ENCODE measurements at places on chromosomes 7 and 10.
A peak's percentile ranks its signal among the peaks of the same experiment; 100 is the strongest.

- DNase-seq: no peak
These were observed 46.8 kb downstream of the IKZF1 start for GRCh38 chr7:50351267-50351666.

DNA sequence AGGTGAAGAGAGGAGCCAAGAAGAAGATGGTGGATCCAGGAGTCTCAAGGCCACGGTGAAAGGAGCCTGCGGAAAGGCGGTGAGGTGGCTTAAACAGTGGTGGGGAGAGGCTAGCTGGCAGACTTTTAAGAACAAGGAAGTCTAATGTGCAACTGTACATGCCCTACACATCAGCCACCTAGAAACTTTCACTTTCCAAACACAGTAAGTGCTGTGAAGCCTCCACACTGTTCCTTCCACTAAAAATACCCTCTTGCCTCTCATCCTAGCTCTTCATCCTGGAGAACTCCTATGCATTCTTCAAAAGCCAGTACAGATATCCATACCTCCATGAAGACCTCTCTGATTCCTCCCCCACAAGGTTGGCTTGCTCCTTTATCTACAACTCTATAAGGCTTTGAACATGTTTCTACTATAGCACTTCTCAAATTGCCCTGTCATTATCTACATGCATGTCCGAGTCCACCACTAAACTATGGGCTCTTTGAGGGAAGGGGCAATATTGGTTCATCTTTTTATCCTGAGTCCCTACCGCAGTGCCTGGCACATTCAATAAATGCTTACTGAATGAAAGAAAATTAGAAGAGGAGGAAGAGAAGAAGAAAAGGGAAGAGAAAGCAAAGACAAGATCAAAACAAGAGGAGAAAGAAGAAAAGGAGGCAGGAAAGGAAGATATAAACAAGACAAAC lies 54.2 kb downstream of the DNAJC12 start:
- DNase-seq: no peak

- peak; percentile 22 for DNase-seq
These were observed 466.0 kb downstream of the KIF20B start for GRCh38 chr10:90167174-90168064.

GRCh38 chr7:158300427-158300826 lies 287.2 kb downstream of the PTPRN2 start:
- DNase-seq: no peak

DNA sequence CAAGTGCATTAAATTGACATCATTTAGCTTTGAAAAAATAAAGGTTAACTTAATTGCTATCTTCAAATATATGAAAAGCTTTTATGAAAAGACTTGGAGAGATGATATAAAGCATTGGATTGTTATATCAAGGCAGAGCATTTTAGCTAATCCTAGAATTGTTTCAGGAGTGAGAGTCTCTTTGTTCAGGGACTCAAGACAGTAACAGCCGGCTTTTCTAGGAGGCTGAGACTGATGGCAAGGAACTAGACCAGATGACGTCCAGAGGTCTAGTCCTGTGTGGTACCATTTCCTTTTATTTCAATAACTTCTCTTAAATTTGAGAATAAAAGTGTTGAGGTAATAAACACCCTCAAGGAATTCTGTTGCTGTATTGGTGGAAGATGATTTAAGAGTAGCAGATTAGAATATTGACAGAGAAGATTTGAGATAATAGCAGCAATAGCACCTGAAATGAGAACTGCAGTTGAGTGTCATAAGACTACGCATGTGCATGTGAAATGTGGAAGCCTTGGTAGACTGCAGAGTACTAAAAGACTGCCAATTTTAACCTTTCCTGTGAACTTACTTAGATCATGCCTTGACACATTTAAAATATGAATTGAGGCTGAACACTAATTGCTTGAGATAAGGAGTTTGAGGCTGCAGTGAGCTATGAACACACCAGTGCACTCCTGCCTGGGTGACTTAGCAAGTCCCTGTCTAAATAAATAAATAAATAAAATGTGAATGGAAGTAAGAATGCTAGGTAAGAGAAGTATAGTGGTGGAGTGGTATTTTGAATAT lies 79.6 kb downstream of the ZNRF2 start:
- DNase-seq: no peak

DNA sequence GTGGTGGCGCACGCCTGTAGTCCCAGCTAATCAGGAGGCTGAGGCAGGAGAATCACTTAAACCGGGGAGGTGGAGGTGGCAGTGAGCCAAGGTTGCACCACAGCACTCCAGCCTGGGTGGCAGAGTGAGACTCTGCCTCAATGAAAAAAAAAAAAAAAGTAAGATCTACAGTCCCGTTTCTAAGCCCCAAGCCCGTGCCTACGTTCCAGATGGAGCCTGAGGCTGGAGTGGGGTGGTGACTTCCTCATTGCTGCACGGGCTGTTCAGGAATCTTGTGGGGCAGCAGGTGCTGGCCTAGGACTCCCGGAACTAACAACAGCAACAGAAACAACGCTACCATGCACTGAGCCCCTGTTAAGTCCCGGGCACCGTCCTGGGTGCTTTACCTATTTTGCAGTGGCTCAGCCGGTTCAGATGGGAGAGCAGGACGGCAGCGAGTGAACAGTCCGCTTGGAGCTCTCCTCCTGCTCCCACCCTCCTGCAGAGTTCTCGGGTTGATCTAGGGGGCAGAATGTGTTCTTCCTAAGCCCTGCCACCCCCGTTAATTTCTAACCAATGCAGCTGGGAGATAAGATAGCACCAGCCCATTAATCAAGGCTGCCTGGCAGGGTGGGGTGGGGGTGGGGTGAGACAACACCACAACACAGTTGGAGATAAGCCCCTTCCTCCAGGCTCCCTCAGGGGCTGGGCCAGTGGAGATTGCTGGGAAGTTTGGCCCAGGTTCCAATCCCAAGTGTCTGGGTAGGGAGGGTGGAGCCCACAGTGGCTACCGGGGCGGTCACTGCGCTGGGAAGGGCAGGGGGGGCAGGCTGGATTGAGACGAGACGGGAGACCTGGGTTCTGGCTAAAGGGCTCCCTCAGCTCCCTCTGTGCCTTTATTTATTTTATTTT lies 17.0 kb upstream of the SFRP5 start:
- DNase-seq: no peak

GRCh38 chr10:26067680-26068079 lies 133.7 kb downstream of the MYO3A start:
- DNase-seq: no peak

DNA sequence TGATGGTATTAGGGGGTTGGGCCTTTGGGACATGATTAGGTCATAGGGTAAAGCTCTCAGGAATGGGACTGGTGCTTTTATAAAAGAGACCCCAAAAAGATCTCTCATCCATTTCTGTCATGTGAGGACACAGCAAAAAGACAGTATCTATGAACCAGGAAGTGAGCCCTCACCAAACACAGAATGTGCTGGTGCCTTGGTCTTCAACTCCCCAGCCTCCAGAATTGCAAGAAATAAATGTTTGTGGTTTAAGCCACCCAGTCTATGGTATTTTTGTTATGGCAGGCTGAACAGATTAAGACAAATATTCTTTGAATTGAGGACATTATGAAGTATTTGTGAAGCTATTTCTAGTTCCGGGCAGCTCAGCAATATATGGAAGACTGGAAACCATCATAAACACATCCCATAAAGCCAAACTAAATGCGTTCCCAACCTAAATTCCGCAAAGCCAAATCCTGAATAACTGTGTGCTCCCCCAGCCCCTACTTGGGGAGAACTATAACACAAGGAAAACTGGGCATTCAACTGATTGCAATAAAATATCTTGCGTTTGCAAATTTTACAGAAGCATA lies 153.7 kb downstream of the GALNT17 start:
- no peak for DNase-seq

DNA sequence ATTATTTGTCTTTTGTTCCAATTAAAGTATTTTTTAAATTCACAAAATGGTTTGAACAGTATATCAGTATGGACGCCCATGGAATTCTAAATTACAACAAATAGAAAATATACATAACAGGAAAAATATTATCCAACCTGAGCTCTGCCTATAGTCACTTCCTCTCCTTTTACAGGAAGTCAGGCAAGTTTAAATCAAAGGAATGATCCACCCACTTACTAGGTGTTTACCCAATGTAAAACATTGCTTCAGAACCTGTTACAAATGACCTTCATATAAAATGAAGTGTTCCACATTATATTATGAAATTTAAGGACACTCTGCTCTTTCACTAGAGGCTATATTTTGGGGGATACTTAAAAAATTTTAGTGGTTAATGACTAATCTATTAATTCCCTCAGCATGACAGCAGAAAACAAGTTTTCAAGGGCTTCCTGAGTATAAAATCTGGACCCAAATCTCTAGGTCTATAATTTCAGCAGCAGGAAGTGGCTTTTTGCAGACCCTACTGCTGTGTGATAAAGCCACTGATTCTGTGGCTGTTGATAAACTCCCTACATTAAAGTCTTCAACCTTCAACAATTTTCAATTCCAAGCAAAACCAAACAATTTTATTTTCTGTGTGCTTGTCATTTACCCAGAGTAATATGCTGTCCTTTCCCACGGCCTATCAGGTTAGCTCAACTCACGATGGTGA lies 722.6 kb downstream of the GATA3 start:
- DNase-seq: no peak

GRCh38 chr7:47047384-47047783 lies 534.5 kb downstream of the TNS3 start:
- DNase-seq: no peak

- no peak for DNase-seq
These were observed 49.8 kb upstream of the AKR1E2 start for GRCh38 chr10:4776234-4776638.

- DNase-seq: peak; percentile 55
These were observed 920 bp downstream of the PRLHR start for GRCh38 chr10:118594392-118595063.

GRCh38 chr7:28328822-28329660 lies 83.3 kb upstream of the CREB5 start:
- DNase-seq: no peak

GRCh38 chr7:5420067-5420880 lies 3.4 kb downstream of the TNRC18 start:
- peak; percentile 55 for DNase-seq

- DNase-seq: no peak
These were observed 28.5 kb downstream of the NAPEPLD start for GRCh38 chr7:103120362-103120761.

DNA sequence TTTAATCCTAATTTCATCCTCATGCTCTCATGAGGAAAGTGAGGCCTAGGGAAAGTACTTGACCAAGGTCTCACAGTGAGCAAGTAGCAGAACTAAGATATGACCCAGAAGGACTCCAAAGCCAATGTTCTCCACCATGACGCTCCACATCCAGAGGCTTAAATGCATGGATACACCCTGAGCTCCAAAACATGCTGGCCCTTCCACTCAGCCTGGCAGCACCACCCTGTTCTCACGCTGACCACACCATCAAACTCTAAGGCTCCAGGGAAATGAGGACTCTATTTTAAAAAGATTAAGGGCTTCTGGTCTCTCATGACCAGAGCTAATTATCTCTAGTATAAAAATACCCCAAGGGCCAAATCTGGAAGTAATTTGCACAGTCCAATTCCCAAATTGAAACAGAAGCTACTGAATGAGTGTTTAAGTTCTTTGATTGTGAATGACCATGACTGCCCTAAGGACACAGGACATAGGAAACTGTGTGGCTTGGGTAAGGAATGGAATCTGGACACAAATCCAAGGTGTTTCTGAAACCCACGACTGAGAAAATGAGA lies 71.1 kb upstream of the ABLIM1 start:
- DNase-seq: no peak

DNA sequence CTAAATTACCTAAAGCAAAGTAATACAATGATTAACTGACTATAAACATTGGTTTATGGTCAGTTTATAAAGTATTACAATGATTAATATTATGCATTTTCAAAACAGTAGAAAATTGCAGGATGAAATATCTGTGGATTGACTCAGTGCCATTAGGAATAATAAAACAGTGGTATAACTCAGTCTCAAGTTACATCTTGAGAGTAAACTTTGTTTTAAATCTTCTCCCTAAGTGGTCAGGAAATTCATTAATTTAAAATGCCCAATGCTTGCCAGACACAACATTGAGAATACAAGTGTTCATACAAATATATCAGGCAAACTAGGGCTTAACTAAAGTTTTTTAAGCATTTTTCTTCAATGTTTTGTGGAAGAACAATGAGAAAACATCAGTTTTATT lies 257.8 kb downstream of the ETV1 start:
- no peak for DNase-seq

DNA sequence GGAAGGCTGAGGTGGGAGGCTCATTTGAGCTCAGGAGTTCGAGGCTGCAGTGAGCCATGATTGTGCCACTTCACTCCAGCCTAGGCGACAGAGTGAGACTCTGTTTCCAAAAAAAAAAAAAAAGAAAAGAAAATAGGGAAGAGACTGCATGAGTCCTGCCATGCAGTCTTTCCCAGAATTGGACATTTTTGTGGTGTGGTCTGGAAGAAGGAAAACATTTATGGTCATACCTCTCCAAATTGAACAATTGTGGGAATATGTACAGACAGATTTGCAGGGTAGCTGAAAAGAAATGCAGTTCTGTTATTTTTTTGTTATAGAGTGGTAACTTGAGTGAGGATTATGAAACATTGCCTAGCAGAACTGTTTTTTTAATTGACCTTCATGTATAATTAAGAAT lies 198.1 kb downstream of the AUTS2 start:
- DNase-seq: no peak

DNA sequence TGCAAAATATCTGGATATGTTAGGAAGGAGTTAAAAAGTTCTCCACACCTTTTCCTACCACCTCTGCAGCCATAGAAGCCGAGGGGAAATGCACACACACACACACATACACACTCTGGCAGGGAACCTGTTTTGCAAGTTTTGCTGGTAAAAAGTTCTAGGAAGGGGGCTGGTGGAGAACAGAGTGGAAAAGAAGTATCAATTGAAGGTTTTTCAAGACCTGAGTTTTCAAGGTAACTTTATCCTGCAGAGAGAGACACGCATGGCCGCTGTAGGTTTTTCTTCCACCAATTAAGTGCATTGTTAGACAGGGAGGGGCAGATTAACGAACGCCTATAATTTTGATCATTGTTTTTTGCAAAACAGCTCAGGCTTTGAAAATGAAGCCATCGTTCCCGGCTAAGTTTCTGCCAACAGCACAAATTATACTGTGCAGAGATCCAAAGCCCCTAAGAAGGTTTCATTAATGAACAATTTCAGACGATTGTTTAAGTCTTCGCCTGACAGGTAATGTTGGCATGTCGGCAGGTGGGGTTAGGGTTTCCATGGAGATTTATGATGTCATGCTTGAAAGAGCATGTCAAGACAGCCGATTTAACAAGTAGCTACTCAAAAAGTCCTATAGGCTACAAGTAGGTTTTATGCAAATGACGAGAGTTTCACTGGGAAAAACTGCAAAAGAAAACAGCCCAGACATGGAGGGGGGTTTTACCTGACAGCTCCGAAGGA lies 29.7 kb downstream of the KIAA1217 start:
- DNase-seq: no peak

DNA sequence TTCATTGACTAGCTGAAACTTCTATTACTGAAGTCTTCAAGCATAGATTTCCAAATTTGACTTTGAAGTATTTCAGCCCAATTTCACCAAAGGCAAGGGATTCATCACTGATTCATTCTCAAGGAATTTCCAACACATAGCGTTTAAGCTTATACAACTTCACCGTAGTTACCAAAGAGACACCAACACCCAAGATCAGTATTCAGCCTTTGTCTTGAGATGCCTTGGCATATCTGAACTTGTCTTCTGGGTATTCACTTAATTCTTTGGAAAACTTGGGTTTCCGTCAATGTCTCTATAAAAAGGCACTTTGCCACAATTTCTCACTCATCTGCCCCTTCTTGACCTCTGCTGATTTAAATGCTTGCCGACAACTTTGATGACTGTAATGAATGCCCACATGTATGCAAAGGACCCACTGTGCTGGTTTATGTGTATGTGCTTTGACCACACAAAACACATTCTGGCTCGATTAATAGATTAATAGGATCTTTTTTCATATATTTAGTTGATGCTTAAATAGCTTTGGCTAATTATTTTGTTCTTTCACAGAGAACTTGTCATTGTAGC lies 49.6 kb downstream of the TES start:
- DNase-seq: no peak

Data from GM13976 (cell line).